Common myeloid progenitor, CD34-positive (primary cell): ENCODE measurements at places on chromosomes 2 and 18.

- DNase-seq: no peak
Measured at GRCh38 chr18:68459968-68460367, 254.9 kb downstream of the TMX3 start.

GRCh38 chr2:179562330-179562885 lies 297.8 kb upstream of the SESTD1 start:
- DNase-seq: no peak

GRCh38 chr2:36589230-36589630 lies 8.7 kb downstream of the FEZ2 start:
- no peak for DNase-seq

DNA sequence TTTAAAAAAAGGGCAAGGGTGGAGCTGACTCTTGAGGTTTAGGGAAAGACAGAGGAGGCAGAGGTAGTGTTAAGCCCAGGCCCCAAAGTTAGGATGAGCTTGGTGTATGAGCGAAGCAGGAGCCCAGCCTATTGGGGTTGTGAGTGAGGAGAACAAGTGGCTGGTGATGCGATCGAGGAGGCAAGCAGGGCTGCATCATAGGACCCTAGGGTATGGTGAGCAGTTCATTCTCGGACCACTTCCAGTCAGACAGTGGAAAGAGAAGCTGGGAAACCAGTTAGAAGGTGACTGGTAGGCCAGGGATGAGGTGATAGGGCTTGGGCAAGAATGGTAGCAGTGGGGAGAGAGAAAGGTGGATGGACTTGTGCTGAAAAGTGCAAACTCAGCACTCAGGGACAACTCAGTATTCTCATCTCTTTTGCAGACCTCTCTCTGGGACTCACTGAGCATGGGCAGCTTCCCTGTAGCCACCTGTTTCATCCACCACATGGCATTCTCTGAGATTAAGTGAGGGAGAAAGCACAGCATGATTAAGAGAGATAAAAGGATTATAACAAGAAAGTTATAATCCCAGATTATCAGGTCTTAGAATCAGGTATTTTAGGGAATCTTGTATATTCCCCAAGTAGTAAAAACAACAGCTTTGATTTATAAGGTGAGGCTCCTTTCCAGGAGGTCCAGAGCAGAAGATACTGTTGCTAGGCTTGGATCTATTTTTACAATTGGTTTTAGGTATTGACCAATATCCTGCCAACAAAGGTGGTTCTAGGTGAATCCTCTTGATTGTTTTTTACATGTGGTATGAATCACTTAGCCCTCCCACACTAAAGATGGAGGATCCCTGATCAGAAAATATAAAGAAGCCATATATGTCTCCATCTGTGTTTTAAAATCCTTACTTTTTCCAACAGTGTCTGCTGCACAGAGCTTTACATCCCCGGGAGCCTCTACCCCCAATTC lies 38.3 kb downstream of the XRCC5 start:
- no peak for DNase-seq

- no peak for DNase-seq
Measured at GRCh38 chr18:40985436-40985835, 969.6 kb upstream of the PIK3C3 start.

DNA sequence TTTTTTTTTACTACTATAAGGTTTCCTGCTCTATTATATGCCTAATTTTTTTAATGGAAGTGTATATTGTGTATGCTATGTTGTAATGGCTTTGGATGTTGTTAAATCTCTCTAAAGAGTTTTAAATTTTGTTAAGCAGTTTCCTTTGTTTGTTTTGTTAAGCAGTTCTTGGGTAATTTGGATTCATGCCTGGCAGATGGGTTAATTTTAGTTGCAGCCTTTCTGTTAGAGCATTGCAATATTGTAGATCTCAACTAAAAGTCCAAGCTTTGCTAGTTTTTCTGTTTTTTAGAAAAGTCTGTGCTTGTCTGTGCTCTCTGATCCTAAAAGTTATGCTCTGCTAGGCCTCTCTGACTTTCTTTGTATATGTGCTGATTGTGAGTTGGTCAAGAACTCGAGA lies 1229.0 kb upstream of the NRXN1 start:
- DNase-seq: no peak

GRCh38 chr2:240433973-240434727 lies 1.3 kb upstream of the GPC1 start:
- peak; percentile 46 for DNase-seq

DNA sequence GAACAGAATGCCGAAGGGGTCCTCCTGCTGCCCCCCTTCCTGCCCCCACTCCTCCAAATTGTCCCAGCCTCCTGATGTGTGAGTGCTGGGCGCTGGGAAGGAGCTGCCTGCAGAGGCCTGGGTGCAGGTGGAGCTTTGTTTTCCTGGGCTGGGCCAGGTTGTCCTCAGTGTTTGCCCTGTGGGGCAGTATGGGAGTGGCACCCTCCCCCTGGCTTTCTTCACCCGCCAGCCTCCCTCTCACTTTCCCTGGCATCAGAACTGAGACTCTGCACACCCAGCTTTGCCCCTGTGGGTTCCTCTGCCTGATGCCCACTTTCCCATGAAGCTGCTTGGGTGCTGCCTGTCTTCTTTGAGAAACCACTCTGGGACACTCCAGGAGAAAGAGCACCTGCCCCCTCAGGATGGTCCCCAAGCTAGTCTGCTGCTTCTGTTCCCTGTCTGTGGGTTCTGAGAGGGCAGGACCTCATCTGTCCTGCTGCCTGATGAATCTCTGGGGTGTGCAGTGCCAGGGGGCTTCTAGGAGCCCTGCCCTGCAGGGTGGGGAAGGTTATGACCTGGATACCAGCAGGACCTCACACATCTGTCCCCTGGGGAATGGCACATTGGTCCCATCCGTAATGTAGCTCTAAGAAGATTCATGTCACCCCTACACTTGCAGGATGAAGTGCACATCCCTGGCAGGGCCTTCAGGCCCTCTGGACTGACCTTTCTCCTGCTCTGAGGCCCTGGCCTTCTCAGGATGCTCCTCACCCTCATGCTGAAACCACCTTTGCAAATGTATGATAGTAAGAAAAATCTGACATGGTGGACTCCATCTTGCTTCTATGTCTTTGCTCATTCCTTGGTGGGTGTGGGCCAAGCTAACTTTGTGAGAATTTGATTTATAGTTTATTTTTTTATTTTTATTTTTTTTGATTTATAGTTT lies 146.8 kb upstream of the HS6ST1 start:
- DNase-seq: no peak

DNA sequence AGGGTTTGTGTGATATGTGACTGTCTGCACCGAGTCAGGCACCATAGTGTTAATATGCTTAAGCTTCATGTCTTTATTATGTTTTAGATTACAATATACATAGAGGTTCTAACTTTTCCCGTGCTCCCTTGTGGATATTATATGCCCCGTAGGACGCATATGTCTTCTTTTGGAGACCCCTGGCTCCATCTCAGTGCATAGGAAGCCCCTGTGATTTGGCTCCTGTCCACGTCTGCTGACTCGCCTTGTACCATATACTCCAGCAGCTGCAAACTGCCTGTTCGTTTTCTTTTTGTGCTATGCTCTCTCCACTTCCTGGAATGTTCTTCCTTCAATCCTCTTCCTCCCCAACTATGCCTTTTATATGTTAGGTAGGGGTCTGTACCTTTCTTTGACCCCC lies 110.9 kb downstream of the PTRHD1 start:
- no peak for DNase-seq

DNA sequence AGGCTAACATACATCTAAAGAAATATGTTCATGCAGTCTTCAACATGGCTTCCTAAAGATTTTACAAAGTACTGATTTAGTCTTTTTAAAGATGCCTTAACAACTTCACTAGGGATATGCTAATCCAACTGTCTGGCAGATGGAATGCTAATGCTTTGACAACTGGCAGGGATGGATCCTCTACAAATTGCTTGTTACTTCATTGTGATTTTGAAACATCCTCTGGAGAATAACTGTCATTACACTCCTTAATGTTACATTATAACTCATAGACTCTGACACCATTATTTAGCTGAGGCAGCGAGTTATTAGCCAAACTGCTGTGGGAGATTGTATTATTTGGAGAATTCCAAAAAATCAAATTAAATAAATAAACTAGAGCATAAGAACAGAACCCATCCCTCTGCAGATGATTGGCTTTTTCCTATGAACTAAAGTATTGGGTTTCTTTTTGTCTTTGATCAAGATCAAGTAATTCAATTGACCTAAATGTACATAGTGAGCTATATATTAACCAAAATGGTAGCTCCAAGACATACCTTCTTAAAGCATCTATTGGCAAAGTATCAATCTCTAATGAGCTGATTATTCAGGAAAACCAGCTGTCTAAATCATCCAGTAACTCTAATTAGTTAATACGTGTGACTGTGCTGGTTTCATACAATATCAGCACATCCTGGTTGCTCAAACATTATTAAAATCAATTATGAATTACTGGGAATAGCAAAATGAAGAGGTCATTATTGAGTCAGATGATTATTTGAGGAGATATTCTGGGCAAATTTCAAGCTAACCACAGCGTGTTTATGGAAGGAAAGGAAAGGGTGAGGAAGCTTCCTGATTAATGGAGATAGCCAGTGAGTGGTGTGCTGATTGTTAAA lies 321.3 kb upstream of the TFPI start:
- no peak for DNase-seq

DNA sequence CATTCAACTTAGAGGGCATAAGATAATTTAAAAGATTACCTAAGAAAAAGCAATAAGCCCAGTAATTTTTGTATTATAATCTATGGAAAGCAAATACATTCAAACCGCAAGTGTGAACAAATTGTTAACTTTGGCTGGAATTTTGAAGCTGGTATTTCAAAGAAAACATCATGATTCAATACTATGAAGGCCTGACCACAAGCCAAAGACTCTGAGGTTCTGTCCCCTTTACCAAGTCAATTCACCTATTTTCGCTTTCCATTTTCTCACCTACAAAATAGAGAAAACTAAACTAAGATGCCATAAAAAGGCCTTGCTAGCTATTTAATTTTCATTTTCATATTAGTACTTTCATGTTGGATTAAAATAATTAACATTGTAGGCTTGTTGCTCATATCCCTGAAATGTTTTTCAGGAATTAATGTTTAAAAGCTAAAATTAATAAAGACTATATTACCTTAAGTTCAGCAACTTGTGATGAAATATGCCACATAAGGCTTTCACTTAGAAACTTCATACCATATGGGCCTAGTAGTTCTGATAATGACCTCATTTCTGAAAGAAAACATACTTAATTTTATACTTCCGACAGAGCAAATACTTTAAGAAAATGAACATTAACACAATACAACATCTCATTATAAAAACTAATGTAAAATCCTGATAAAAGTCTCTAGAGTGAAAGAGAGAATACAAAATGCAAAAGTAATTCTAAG lies 85.7 kb upstream of the FRZB start:
- no peak for DNase-seq

DNA sequence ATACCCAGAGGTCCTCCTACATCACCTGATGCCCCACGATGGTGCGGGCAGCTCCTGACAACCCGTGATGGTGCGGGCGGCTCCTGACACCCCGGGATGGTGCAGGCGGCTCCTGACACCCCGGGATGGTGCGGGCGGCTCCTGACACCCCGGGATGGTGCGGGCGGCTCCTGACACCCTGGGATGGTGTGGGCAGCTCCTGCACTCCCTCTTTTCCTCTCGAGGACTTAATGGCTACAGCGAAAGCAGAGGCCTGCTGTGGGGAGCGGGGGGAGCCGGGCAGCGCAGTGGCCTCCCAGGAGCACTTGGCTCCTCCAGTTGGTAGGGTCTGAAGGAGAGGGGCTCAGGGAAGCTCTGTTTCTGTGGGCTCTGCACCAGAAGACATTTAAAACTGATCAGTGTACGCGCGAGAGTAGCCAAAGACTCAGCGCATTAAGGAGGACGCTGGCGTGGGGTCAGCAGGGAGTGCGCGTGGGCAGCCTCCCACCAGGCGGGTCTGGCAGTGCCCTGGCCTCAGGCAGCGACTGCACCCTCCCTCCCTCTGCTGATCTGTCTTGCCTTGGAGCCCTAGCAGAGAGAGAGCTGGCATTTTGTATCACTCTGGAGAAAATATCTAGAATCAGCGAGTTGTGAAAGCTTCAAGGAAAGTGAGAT lies 464.5 kb upstream of the MYT1L start:
- no peak for DNase-seq

DNA sequence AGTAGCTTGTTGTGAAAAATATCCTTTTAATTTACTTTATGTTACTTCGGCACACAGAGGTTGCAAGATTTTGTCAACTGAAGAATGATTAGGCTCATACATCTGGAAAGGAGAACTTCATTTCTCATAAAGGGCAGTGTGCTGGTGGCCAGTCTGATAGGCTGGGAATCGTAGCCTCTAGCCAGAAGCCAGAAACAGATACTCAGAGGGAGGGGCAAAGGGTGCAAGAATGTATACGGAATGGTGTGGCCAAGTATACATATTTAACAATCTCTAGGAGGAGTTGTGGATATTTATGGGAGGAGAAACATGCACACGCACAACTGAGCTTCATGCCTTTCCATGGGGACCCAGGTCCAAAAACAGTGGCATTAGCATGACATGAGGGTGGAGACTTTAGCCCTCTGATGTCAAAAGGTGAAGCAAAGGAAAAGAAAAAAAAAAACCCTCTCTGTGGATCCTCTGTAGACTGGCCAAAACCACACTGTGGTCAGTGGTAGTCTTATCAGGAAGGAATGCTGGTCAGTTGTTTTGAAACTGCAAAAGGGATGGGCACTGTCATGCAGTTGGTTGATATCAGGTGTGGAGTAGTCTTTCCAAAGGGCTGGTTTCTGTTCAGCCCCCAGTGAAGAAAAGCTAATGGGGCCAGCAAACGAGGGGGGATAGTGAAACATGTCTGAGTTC lies 34.9 kb upstream of the APCDD1 start:
- DNase-seq: no peak

- DNase-seq: no peak
Measured at GRCh38 chr18:58402247-58402646, 226.6 kb downstream of the ALPK2 start.
